ENCODE measurements at places on chromosomes 3 and 15. TPM values are rescaled to one million over a fixed set of nuclear protein-coding genes. Genes with fewer than 3 reads are reported as not detected.

Gene SLC9C1
- not detected for total RNA-seq

Gene ITPKA
- total RNA-seq: 0.44 TPM

Gene CD200
- 1.4 TPM for total RNA-seq

Gene CAMP
- total RNA-seq: not detected

Gene SUSD5
- 4.3 TPM for total RNA-seq

Gene RPUSD3
- total RNA-seq: 56.1 TPM

Gene KAT2B
- total RNA-seq: 7.2 TPM

Gene PGBD4
- total RNA-seq: 0.98 TPM

Gene LRTM1
- total RNA-seq: not detected

Gene SOX2
- total RNA-seq: not detected

Gene CAMK2N2
- total RNA-seq: not detected

Gene COL7A1
- total RNA-seq: 0.13 TPM

Gene P2RY1
- 1.7 TPM for total RNA-seq

Gene TMF1
- total RNA-seq: 17.2 TPM

Gene RIOX2
- total RNA-seq: 38.8 TPM

Gene ACAD9
- total RNA-seq: 51.1 TPM

Gene CTDSPL
- 14.7 TPM for total RNA-seq

Gene PRRT3
- total RNA-seq: 1.5 TPM

Gene TEX55
- total RNA-seq: not detected

Gene CLDN18
- not detected for total RNA-seq

Gene ZMYND10
- total RNA-seq: not detected

Gene SH2D7
- not detected for total RNA-seq

Gene CLDN1
- 11.3 TPM for total RNA-seq

Gene BOC
- total RNA-seq: 0.27 TPM

Gene ATP13A5
- not detected for total RNA-seq

Gene SENP8
- 1.3 TPM for total RNA-seq

Gene SQOR
- 68.1 TPM for total RNA-seq

Gene A4GNT
- not detected for total RNA-seq

Gene KIF23
- total RNA-seq: 49.0 TPM

Gene AP3B2
- not detected for total RNA-seq

Gene FBXO40
- total RNA-seq: not detected

Gene BFSP2
- not detected for total RNA-seq

Gene MYLK
- total RNA-seq: 92.5 TPM

Gene ABHD14A
- 10.8 TPM for total RNA-seq

Gene CSTA
- total RNA-seq: not detected

Gene KLHL40
- not detected for total RNA-seq

Gene EPHB1
- 0.67 TPM for total RNA-seq

Gene ZNF80
- total RNA-seq: not detected

Gene CCDC54
- not detected for total RNA-seq

Gene KCNMB2
- not detected for total RNA-seq

Gene MEIS2
- total RNA-seq: 4.9 TPM

Gene ATP13A4
- total RNA-seq: 0.07 TPM

Gene PTH1R
- not detected for total RNA-seq

Gene RAD51
- total RNA-seq: 12.3 TPM
